ENCODE measurements at places on chromosomes 11 and 22.

- no peak for DNase-seq
Measured at GRCh38 chr22:17969701-17970113, 54.7 kb downstream of the MICAL3 start.

DNA sequence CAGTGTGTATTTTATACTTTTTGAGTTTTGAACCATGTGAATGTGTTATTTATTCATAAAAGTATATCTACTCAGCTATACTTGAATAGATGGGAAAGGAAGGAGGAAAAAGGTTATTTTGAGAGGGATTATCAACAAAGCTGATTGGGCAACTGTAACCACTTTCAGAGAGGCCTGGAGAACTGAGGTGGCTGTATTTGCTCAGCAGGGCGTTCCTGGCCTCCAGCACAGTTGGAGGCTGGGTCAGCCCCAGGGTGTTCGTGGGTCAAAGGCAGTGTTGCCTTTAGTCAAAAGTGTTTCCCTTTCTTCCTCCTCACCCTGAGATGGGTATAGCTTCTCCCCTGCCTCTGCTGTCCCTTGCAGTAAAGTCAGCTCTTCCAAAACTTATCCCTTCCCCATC is 26.7 kb downstream of the ASCC2 start:
- DNase-seq: no peak

DNA sequence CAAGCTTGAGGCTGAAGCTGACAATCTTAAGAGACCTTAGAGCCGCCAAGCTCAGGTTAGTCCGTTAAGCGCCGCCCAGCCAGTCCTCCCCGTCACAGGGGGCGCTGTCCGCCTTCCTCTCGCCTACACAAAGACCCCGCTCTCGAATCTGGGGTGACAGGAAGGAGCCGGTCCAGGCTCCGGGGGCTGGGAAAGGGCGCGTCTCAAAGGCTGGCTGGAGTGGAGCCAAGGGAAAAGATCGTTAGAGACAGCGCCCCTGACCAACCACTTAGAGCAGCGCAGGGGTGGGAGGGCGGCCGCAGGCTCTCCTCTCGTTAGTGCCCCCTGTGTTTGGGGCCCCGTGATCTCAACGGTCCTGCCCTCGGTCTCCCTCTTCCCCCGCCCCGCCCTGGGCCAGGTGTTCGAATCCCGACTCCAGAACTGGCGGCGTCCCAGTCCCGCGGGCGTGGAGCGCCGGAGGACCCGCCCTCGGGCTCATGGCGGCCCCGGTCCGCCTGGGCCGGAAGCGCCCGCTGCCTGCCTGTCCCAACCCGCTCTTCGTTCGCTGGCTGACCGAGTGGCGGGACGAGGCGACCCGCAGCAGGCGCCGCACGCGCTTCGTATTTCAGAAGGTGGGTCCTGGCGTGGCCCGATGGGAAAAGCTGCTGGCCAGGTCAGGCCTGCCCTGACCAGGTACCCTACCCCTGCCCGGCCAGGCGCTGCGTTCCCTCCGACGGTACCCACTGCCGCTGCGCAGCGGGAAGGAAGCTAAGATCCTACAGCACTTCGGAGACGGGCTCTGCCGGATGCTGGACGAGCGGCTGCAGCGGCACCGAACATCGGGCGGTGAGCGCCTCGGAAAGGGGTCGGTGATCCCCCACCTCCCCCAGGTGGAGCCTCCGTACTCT is at the start of gene MUS81:
Gene MUS81 (plus strand): TSS at position 156 of the 887 bp plus-strand sequence. CDS start 321 bp downstream, at position 477.
- peak; percentile 82 for DNase-seq

- no peak for DNase-seq
Measured at GRCh38 chr11:45149483-45150056, 3.1 kb downstream of the PRDM11 start.

- DNase-seq: no peak
Measured at GRCh38 chr11:116787786-116788486, at the start of gene ZPR1. Gene ZPR1 (minus strand): TSS chr11:116788023. CDS start chr11:116787990, 33 bp downstream.

DNA sequence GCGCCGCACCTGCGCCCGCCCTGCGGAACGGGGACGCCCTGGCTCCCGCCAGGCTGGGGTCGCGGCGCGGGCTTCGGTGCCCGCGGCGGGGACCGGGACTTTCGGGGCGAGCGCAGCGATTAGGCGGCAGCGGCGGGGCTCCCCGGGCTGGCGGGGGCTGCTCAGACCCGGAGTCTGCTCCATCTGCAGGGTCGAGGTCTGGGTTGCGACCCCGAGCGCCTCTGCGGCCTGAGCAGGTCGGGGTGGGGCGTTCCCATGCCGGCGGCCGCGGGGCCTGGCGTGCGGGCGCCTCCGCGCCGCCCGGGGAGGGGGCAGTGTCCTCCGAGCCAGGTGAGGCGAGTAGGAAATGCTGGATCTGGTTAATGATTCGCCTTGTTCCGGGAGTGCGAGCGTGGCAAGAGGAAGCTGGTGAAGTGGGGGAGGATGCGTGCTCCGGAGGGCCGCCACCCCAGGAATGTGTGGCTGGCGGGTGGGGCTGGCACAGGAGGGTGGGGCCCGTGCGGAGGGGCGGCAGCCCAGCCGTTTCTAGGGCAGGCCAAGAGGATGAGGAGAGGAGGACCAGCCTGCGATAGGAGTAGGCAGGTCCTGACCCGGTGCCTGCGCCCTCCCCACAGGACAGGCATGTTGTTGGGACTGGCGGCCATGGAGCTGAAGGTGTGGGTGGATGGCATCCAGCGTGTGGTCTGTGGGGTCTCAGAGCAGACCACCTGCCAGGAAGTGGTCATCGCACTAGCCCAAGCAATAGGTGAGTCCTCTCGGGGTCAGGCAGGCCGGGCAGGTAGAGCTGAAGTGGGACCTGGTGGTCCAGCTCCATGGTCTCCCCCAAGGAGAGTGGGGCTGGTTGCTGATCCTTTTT is 606 bp downstream of the RASSF7 start:
- no peak for DNase-seq

- no peak for DNase-seq
Measured at GRCh38 chr22:36538529-36538928, 9.6 kb upstream of the EIF3D start.

DNA sequence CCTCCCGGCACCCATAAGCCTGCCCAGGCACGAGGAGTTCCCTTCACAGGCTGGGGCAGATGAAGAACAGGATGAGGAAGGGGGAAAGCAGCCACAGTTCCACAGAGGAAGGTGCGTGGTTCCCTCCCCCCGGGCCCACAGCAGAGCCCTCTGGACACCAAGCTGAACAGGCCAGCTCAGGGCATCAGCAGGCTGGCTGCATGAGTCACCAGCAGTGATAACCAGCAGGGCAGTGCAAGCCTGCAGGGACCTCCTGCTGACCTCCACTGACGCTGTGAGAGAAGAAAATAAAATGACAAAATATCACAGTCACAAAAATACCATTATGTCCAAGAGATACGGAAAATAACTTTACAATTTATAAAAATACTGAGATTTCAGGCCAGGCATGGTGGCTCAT is 11.5 kb downstream of the RTL6 start:
- DNase-seq: no peak

- DNase-seq: no peak
Measured at GRCh38 chr11:95344932-95345642, 114.1 kb upstream of the SESN3 start.

DNA sequence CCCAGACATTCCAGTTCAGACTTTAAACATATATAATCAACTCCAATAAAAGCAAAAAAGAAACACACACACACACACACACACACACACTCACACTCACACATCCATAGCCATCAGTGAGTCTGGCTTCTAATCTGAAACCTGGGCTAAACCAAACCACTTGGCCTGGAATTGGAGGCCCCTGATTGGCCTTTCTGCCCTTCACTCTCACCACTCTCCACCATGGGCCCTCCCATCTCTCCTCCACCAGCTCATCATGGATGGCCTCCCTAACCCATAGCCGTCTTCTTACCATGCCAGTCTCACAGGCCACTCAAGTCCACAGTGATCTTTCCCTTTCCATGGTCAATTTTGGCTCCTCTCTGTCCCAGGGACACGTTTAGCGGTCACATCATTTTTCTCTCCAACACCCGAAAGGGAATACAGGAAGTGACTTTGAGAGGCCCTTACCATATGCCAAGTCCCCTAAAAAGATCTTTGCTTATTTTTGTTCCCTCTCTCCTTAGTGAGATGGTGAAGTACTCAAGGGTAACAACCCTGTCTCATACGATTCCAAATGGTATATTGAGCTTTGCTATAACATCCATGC is 66.6 kb downstream of the ENDOD1 start:
- no peak for DNase-seq

GRCh38 chr11:61071913-61072312 is 30.4 kb upstream of the CD5 start:
- no peak for DNase-seq

- no peak for DNase-seq
Measured at GRCh38 chr11:133753150-133753549, 92.2 kb downstream of the SPATA19 start.

DNA sequence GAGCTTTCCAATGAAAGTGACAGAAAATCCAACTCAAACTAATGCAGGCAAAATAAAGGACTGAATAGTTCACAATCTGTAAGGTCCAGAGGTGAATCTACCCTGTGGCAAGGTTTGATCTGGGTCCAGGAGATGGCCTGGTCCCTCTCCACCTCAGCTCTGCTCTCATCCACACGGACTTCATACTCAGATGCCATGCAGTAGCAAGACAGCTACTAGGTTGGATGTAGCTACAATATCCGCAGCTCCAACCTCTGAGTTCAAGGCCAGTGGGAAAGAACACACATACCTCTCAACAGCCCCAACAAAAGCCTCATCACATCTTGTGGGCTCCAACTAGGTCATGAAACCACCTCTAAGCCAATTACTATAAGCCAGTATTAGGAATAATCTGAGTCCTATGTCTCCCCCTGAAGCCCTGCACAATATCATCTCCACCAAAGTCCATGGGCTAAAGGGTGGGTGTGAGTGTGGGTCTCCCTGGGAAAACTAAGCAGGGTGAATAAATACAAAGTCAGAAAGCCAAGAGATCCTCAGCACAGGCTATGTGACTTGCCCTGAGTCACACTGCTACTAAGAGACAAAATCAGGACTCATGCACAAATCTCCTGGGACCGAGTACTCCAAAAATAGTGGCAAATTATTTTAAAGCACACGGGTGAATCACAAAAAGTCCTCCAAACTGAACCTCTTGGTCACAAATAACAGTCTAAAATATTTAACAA is 78.8 kb downstream of the LARGE1 start:
- DNase-seq: no peak

GRCh38 chr22:19965771-19966709 is 24.4 kb upstream of the TXNRD2 start:
- DNase-seq: no peak

- DNase-seq: no peak
Measured at GRCh38 chr11:35216962-35217678, 78.1 kb downstream of the CD44 start.

- no peak for DNase-seq
Measured at GRCh38 chr11:125637840-125638239, 12.9 kb downstream of the CHEK1 start.

DNA sequence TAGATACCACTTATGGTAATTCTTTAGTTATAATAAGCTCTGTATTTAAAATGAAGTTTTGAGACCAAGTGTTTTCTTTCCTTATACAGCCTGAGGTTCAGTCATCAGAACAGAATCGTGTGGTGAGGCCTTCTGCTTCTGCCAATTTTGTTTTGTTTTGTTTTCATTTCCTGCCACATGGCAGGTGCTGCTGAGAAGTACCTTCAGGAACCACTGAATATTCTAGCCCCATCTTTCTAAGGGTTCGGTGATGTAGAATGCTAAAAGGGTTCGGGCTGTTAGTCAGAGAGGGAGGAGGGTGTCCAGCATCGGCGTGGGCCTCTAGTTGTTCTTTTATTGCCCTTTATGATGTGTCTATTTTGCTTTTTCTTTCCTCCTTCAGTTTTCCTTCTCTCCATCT is 25.8 kb downstream of the TNRC6B start:
- no peak for DNase-seq

GRCh38 chr22:46290121-46290842 is 6.4 kb upstream of the GTSE1 start:
- no peak for DNase-seq

GRCh38 chr11:101113540-101113939 is 16.1 kb downstream of the PGR start:
- DNase-seq: no peak

- DNase-seq: no peak
Measured at GRCh38 chr22:25070956-25071355, 118.4 kb downstream of the KIAA1671 start.

DNA sequence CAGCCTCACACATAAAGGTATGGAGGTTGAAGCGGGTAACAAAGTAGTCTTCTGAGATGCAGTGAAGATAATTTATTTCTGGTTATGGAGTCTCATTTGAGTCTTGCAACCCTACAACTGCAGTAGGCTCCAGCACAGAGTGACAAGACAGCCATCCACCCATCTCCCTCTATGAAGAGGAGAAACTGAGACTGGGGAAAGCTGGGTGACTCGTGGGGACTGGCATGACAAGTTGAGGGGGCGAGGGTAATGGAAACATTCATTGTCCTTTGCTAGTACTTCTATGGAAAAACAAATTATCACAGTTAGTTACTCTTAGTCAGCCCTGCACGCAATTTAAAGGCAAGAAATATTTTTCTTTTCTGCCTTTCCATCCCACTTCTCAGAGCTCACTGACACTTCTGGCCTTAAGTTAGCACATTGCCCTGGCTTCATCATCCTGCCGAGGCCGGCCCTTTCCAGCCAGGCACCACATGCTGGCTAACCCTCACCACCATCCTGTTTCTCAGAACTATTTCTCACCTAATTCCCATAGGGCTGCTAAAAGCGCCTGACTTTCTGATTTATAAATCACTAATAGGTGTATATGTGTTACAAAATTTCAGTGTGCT is 361.1 kb downstream of the ETS1 start:
- no peak for DNase-seq

- no peak for DNase-seq
Measured at GRCh38 chr11:82663535-82663934, 70.1 kb downstream of the FAM181B start.

GRCh38 chr11:100776212-100776896 is 89.3 kb downstream of the ARHGAP42 start:
- DNase-seq: no peak

GRCh38 chr11:70099578-70100279 is 21.6 kb downstream of the ANO1 start:
- no peak for DNase-seq
